NCI-H2081 treated with DMSO at 0.1 percent for 48 hours (cell line): ENCODE measurements at places on chromosomes 7 and 10.

DNA sequence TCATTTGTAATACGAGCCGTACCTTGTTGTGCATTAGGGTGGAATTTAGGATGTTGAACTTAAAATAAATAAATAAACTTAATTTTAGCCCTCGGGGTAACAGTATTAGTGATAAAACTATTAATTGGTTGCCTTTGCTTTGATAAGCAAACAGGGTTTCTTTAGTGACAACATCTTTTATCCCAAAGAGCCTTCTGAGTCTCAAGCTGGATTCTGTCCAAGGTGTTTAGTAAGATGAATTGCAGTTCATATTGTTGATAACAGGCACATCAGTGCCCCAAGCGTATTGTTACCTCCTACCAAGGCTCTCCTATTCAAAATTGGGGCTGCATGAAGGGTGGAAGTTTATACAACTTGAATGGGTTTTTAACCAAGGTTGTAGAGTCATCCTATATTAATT, 144.4 kb upstream of the CELF2 start:
- no peak for DNase-seq

DNA sequence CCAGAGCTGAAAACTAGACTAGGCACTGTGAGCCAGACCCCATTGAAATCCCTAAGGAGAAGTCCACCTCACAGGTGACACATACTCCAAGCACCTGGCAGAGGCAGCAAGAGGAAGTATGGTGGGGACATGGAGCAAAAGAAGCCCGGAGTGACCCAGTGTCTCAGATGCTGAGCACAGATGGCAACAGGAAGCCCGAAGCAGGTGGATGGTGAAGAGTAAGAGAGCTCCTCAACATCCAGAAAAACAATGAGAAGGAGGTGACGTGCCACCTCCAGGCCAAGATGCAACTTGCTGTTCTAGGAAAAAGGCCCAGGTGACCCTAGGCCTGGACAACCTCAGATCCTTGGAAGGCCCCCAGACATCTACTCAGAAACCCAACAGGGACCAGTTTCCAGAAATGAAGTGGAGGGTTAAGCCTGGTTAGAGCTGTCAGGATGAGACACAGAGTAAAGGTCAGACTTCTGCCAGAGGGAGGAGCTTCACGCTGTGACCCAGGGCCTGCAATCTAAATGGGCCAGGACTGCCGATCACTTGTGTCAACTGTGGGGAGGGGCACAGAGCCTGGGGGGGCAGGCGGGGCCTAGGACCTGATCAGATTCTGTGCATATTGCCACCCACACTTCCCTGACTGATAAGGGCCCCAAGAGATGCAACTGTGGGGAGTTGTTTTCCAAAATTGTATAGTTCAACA, 2.4 kb upstream of the COBL start:
- no peak for DNase-seq

- DNase-seq = no peak
Observed at GRCh38 chr7:1058821-1059199, 14.5 kb downstream of the GPR146 start.

DNA sequence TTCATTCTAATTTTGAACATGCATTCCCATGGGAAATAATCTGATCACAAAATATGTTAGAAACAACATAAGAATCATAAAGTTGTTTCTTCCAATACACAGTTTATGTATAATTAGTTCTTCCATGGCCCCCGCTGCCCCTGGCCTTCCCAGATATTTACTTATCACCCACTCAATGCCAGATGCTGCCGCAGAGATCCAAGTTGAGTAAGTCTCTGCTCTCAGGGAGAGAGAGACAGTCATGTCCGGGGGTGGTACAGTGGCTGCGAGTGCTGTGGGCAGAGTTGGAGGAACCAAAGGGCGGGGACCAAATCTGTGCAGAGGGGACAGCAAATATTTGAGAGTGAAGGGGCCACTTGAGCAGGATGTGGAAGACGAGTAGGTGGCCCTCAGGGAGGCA, 37.1 kb downstream of the COL26A1 start:
- DNase-seq = no peak

GRCh38 chr10:132022241-132022640, 40.5 kb upstream of the BNIP3 start:
- DNase-seq = no peak

GRCh38 chr7:16137944-16138343, 283.4 kb downstream of the CRPPA start:
- DNase-seq = no peak
